ENCODE measurements at places on chromosomes 12 and 14.

- no peak for DNase-seq
These were observed 102.7 kb upstream of the MAP1LC3B2 start for GRCh38 chr12:116456330-116457082.

- no peak for DNase-seq
These were observed 70.4 kb downstream of the KITLG start for GRCh38 chr12:88509851-88510250.

GRCh38 chr14:45253070-45253753, at the start of gene MIS18BP1:
TSS of gene MIS18BP1 (minus strand) at chr14:45253202. CDS start at chr14:45247286, 5,916 bp downstream.
- peak; percentile 83 for DNase-seq

DNA sequence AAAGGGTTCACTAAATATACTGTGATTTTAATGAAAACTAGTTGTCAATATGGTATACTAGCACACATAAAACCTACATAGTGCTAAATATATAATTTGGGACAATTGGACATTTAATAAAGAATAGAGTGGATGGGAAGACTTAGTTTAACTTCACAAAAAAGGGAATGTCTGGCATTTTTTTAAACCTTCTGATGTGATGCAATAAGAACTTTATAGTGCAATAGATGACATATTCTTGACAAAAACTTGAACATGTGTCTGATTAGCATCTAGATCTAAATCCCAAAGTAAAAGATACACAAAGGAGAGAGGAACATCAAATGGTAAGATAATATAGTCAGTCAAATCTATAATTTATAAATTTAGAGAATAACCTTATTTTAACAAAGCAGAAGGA, 488.3 kb upstream of the SYT1 start:
- no peak for DNase-seq

- no peak for DNase-seq
These were observed 9.1 kb downstream of the LTA4H start for GRCh38 chr12:96026331-96026730.

- DNase-seq = no peak
These were observed 47.6 kb downstream of the RIMBP2 start for GRCh38 chr12:130668286-130669204.

- DNase-seq = no peak
These were observed 1.8 kb upstream of the BTG1 start for GRCh38 chr12:92147491-92147890.
